HCT116 (cell line): ENCODE measurements at places on chromosomes 12 and 14. TPM values are rescaled to one million over a fixed set of nuclear protein-coding genes. Genes with fewer than 3 reads are reported as not detected.

Gene PRH2
- not detected for total RNA-seq

Gene MIPOL1
- total RNA-seq = 15.4 TPM

Gene DPPA3
- not detected for total RNA-seq

Gene PSEN1
- total RNA-seq = 26.9 TPM

Gene RNASE7
- not detected for total RNA-seq

- H3K36me3 ChIP-seq = peaks cover 6% of the 10 kb centered on the region; the same call in 1 of the 2 replicates
- H3K4me3 ChIP-seq = no peak overlapping the region
- no peak overlapping the region for H3K27ac ChIP-seq
Measured at GRCh38 chr14:71063351-71063750, 156.1 kb downstream of the PCNX1 start.

- no peaks in the 10 kb centered on the region for H3K36me3 ChIP-seq
- no peak for DNase-seq
- H3K27me3 ChIP-seq = no peaks in the 10 kb centered on the region
- H3K4me1 ChIP-seq = peaks cover 20% of the 10 kb centered on the region
- H3K4me3 ChIP-seq = no peak overlapping the region
Measured at GRCh38 chr12:25455696-25456095, 97.4 kb downstream of the LMNTD1 start.
